ENCODE measurements at places on chromosomes 1 and 21.

GRCh38 chr1:113416496-113416895 lies 26.2 kb downstream of the MAGI3 start:
- no peak for DNase-seq

DNA sequence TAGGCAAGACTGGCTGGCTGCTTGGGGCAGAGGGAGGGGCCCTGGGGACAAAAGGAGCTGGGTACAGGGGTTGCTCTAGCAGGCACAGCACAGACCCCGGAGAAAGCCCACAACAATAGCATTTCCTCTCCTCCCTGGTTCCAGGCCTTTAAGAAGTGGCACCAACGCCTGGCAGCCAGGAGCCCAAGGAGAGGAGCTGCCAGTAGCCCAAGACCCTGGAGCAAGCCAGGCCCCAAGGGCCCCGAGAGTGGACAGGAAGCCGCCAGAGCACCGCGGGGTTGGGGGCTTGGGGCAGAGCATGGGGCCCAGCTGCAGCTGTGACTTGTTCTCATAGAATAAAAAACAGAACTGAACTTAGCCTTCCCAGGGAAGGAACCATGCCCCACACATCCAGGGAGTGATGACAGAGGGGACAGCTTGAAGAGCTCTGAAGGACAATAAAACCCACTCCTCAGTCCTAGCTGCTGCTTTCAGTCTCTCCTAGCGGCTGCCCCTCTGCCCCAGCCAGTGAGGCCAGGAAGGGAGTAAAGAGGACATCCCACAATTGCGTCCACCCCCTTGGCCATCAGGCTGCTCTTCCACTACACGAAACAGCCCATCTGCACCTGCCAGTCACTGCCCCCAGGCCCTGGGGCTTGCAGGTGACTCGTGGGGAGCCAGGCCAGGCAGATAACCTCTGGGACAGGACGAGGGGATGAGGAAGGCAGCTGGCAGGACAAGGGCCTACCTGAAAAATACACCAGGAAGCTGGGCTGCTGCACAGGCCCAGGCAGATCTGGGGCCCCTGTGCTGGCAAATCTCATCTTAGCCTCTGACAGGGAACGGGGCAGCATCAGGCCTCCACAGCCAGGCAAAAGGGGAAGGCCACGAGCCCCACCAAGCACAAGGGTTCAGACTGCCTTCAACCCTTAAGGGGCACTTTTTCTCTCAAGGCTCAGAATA lies 16.4 kb downstream of the MTHFR start:
- no peak for DNase-seq

DNA sequence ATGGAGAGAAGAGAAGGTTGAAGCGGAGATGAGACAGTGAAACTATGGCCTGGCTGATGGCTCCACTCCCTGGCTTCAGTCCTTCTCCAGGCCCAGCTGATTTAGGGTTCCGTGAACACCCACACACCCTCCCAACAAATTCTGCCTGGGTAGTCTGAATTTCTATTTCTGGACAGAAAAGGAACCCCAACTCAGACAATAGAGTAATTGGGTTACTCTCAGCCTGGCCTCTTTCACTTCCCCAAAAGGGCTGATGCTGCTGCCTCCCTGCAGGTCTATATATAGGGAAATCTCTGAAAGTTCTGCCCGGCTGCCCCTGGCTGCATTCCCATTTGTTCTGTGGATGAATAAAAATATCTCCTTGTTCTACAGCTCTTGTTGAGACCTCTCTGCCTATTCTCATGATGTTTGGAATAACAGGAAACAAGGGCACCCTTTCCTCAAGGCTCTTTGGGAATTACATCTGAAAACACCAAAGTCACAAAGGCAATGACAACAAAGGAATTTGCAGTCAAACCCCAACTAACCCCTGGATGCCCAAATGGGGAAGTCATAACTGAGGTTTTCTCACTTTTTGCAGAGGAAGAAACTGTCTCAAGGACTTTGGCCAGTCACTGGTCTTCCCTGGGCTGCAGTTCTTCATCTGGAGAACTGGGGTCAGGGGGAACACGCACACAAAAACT lies 11.4 kb upstream of the ZSCAN20 start:
- DNase-seq = no peak

GRCh38 chr21:27315373-27315772 lies 348.5 kb upstream of the ADAMTS5 start:
- DNase-seq = no peak
